ENCODE measurements at places on chromosomes 2 and 18.

- peak; percentile 59 for DNase-seq
Observed at GRCh38 chr18:24988253-24988840, 363.6 kb downstream of the ZNF521 start.

GRCh38 chr2:16911746-16912145 lies 246.1 kb upstream of the CYRIA start:
- no peak for DNase-seq

DNA sequence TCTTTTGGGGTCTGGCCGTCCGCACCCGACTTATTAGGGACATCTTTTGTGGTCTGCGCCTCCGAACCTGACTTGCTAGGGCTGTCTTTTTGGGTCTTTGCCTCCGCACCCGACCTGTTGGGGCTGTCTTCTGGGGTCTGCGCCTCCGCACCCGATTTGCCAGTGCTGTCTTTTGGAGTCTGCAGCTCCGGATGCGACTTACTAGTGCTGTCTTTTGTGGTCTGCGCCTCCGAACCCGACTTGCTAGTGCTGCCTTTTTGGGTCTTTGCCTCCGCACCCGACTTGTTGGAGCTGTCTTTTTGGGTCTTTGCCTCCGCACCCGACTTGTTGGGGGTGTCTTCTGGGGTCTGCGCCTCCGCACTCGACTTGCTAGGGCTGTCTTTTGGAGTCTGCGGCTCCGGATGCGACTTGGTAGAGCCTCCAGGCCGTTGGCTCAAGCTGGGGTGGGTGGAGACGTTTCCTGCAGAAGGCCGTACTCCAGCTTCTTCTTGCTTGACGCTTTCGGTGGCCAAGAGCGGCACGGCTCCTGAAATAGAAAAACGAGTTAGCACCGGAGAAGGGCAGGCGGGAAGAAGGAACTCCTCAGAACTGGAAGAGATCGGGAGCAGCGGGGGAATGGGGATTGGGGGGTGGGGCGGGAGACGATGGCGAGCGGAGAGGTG lies 498 bp downstream of the TGOLN2 start:
- DNase-seq, result peak; percentile 85

DNA sequence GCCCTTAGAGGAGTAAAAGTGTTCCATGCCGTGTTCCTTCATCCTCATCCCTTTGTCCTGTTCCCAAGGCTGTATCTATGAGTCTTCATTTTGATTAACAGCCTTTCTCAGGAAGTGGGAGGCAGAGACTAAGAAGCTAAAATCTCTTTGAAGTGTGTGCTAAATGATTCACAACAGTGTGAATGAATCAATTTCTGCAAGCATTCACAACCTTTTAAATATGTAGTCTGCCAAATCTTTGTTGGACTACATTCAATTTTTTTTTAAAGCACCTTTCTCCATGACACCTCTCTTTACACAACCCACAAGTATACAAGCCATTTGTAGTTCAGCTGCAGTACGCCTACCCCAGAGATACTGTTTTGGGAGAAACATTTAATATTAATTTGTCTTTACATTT lies 408.6 kb upstream of the FANCL start:
- no peak for DNase-seq

DNA sequence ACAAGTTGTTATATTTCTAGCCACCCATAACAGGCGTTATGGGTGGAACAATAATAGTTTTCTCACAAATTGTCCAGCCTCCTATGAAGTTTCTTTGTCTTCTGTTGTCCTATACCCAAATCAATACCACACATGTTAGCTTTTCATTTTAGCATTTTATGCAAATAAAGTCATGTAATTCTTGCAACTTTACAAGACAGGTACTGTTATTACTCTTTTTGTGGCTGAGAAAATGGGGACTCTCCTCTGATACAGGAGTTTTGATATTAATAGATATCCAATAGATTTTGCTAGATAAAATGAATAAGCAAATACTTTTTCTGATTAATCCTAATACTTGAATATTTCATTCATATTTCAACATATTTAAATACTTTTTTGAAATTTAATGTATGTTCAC lies 151.0 kb downstream of the PMAIP1 start:
- DNase-seq, result no peak

- no peak for DNase-seq
Observed at GRCh38 chr2:230941202-230942180, 16.4 kb upstream of the GPR55 start.

DNA sequence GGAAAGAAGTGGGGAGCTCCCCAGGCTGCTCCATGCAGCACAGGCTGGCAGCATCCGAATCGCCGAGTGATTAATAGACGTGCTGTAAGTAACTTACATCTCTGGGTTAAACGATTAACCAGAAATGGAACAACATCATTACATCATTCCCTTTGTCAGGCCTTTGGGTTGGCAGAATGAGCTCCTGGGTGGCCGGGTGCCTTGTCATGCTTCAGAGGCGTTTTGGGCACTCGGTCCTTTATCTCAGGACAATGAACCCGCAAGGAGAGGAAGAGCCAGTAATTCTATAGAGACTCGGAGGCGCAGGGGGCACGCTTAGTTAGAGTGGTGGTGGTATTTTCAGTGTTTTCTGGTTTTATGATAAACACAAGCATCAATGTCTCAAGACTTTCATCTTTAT lies 146.9 kb upstream of the TPO start:
- no peak for DNase-seq

DNA sequence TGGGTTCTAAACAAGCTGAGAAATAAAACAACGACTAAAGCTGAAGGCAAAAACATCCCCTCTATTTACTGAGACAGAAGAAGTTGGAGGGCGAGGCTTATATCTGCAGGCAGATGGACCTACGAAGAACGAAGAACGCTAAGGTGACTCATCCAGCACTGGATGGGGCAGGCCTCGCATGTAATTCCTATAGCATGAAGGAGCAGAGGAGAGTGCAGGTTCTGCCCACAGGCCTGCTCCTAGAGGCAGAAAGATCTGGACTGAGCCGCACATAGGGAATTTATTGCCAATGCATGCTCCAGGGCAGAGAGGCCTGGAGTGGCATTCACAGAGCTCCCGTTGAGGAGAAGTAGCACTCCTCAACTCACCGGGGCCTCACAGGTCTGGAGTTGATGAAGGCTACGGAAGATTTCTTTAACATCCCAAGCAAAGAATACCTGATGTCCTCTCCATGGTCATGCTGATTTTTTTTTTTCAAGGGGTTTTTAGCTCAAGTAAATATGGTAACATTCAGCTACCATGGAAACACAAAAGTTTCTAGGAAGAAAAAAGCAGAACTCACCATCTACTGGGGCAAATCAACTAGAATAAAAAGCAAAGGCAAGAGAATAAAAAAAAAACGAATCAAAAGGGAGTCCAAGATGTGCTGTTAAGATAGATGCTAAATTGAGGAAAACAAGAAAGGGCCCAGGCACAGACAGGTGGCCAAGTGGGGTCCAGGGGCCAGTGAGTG lies 10.4 kb upstream of the METTL21A start:
- DNase-seq, result no peak

- DNase-seq, result no peak
Observed at GRCh38 chr2:99940963-99941362, 201.4 kb downstream of the AFF3 start.

DNA sequence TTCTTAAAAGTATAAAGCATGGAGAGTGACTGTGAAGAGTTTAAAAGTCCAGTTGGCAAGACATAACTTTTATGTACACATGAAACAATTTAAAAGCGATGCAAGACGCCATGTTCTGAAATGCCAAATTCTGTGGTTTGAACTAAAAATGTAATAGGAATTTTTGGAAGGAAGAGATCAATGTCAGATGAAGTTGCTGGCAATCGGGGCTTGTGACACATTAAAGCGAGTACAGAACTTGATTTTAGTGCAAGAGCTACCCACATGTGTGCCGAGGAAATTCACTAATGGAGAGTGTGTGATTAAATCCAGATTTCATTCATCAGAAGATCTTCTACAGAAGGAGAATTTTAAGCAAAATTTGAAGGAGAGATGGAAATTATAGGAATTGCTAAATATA lies 220.2 kb upstream of the CCDC68 start:
- DNase-seq, result no peak

DNA sequence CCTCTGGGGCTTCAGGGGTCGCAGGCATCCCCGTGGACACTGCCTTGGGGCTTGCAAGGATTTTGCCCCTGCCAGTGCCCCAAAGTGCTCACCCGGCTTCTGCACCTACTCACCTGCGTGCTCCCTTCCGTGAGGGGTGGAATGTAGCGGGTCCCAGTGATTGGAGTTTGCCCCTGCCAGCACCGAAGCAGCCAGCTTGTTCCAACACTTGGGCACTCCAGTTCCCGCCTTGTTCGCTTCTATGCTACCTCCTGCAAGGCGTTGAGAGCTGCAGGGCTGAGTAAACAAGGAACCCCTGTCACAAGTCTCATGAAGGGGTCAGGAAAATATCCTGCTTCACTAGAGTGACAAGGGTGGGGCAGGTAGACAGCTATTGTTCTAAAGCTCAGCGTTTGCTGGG lies 631.5 kb downstream of the EPHA4 start:
- no peak for DNase-seq

GRCh38 chr2:147867050-147867449 lies 22.2 kb downstream of the ACVR2A start:
- no peak for DNase-seq

DNA sequence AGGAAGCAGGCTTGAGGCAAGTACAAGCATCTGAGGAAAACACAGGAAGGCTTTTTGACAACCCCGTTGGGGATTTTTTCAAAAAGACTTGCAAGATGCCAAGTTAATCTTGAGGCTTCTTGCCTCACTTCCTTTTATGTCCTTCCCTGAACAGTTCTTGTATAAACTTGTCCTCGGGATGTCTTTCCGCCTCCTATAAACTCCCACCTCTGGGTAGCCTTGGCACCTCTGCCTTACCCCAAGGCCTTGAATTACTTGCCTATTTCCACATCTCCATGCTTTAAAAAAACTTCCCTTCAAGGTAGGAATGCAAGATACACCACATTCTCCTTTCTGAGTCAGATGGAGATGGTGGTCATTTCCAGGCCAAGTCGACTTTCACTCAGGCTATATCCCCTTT lies 106.4 kb upstream of the RBBP8 start:
- no peak for DNase-seq

GRCh38 chr2:54838585-54839035 lies 115.1 kb downstream of the EML6 start:
- DNase-seq, result peak; percentile 68

- no peak for DNase-seq
Observed at GRCh38 chr2:105929516-105929915, 184.8 kb downstream of the NCK2 start.

DNA sequence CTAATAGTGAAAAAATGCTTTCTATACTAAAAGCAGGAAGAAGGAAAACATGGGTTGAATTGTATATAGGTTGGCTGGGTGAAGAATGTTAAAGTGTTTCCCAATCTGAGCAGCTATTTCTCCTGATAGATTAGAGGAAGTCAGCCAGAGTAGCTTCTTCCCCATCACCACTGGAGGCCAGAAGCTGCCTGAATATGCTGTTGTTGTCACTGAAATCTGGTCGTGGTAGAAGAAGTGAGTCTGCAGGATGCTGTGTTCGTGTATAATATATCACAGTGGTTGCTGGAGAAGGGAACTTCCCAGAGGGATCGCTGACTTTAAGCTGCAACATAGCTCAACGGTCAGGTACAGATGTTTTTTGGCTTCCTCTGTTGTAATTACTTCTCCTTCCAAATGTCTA lies 247.5 kb upstream of the LRATD1 start:
- DNase-seq, result no peak

DNA sequence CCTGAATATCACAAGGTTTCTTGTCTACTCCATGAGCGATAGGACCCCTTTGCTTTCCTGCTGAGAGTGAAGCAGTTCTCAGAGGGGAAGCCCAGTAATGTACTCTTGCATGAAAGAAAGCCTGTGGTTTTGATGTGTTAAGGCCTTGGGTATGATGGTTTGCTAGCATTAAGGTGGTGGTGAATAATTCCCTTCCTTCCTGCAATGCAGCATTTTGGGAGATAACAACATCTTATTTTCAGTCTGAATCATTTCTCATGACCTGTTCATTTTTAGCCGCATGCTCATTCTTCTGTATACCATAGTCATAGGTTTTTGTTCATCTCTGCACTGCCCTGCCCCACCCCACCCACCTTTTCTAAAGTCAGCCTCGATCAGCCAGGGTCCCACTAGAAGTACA lies 66.2 kb downstream of the HNMT start:
- DNase-seq, result no peak

- peak; percentile 64 for DNase-seq
Observed at GRCh38 chr2:240917684-240918257, 11.6 kb downstream of the CROCC2 start.

GRCh38 chr2:47127862-47128543 lies 27.1 kb downstream of the STPG4 start:
- DNase-seq, result no peak

Measured in right cardiac atrium (tissue), 5 donors.